ENCODE measurements at places on chromosomes 2 and 18. TPM values are rescaled to one million over a fixed set of nuclear protein-coding genes. Genes with fewer than 3 reads are reported as not detected.

Gene PLEK
- 0.99 TPM for polyA plus RNA-seq

Gene TNFRSF11A
- polyA plus RNA-seq: 0.15 TPM

Gene KLHL14
- polyA plus RNA-seq: not detected

Gene GALNT14
- 0.14 TPM for polyA plus RNA-seq

Gene ITGA4
- 0.16 TPM for polyA plus RNA-seq
